ENCODE measurements at places on chromosomes 7 and 10.

DNA sequence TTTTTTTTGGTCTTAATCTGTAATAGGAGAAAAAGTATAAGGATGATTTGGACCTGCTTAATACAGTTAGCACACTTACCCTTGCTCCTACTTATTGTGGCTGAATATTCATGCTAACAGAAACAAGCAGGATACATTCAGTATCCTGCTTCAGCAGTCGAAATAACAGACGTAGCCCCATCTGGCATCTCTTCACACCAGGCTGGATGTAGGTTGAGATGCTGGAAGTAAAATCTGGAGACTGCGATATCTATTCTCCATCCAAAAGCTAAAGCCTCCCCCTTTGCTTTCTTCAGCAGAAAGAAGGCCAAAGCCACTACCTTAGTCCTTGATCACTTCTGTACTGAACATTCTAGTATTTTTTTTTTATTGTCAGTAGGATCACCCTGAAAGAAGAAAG, 537.4 kb downstream of the AUTS2 start:
- DNase-seq, result no peak

DNA sequence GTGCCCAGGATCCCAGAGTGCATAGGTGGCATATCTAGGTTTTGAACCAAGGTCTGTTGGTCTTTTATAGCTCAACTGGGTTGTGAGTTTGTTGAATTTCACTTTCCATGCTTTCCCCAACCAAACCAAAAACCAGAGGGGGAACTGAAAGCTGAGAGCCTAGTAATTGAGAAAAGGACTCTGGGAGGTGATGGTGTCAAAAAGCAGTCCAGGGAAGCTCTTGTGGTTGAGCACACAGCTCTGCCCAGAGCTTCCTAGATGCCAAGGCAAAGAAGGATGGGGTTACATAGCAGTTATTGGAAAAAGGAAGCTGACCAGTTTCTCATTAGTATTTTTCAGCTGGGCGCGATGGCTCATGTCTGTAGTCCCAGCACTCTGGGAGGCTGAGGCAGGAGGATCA, 9.9 kb downstream of the POR start:
- no peak for DNase-seq

DNA sequence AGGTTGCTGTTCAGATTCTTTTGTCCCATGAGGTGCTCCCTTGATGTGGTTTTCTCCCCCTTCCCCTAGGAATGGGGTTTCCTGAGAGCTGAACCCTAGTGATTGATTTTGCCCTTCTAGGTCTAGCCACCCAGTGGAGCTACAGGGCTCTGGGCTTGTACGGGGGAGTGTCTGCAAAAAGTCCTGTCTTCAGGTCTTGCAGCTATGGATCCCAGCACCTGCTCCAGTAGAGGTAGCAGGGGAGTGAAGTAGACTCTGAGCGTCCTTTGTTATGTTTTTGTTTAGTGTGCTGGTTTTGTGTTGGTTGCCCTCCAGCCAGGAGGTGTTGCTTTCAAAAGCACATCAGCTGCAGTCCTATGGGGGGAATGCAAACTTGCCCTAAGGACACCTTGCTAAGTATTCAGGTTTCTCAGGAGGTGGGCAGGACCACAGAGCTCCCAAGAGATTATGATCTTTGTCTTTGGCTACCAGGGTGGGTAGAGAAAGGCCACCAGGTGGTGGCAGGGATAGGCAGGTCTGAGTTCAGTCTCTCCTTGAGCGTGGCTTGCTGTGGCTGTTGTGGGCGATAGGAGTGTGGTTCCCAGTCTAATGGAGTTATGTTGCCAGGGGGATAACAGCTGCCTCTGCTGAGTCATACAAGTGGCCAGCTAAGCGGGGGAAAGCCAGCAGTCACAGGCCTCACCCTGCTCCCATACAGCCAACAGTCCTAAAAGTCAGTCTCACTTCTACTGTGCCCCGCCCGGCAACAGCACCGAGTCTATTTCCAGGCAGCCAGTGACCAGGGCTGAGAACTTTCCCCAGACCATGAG, 92.4 kb upstream of the JCAD start:
- peak; percentile 96 for DNase-seq

GRCh38 chr10:102230861-102231356, 4.8 kb downstream of the ELOVL3 start:
- DNase-seq, result peak; percentile 62

Data from islet precursor cell (in vitro differentiated cells).